Stimulated activated CD4-positive, alpha-beta T cell treated with anti-CD3 and anti-CD28 coated beads, Interleukin-2, amount 100 ng/mL, for 24 hours (primary cell): ENCODE measurements at places on chromosomes 5 and 9.

- DNase-seq, result no peak
Observed at GRCh38 chr9:91296354-91296753, 65.4 kb downstream of the AUH start.

DNA sequence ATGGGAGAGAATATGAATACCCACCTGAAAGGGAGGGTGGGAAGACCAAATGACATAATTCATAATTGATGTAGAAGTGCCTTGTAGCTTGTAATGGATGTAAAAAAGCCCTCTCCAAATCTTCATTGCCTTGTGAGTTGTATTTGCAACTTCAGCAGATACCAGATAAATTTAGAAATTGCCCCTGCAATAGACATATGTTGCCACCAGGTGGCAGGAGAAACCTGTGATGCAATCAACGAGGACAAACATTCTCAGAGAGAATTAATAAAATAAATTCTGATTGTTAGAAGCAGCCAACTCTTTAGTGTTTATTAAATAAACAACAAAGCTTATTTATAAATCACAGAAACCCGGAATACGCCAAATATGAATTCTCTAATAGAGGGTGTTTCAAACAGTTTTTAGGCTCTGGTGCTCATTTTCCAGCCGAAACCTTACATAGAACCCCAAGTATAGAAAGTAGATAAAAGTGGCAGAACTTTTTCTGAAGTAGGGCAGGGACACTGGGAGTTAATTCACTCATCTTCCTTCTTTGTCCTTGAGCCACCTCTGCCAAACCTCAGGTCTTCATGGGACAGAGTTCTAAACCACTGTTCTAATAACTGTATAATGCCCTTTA, 147.8 kb downstream of the TMEM38B start:
- DNase-seq, result peak; percentile 23

GRCh38 chr9:135533674-135534073, 12.3 kb upstream of the OBP2A start:
- no peak for DNase-seq

- no peak for DNase-seq
Observed at GRCh38 chr9:73210886-73211666, 59.4 kb downstream of the ANXA1 start.

GRCh38 chr5:100826133-100826532, 76.9 kb downstream of the ST8SIA4 start:
- DNase-seq, result no peak

DNA sequence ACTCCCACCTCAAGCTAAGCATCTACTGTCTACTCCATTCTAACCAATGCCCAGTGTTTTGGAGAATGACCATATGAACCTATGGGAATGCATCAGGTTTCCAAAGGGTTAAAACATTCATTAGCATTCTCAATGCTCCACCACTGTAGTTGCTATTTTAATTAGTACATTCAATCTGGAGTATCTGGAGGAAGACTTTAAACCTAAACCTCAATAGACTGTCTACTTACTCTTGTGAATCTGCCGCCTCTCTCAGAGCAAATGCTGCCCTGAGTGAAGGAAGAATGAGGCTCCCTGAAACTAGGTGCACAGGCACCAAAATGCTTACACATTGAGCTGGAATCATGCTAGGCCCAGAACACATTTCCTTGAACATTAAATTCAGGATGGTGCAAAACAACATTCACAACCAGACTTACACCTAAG, 2.0 kb downstream of the ENC1 start:
- no peak for DNase-seq

DNA sequence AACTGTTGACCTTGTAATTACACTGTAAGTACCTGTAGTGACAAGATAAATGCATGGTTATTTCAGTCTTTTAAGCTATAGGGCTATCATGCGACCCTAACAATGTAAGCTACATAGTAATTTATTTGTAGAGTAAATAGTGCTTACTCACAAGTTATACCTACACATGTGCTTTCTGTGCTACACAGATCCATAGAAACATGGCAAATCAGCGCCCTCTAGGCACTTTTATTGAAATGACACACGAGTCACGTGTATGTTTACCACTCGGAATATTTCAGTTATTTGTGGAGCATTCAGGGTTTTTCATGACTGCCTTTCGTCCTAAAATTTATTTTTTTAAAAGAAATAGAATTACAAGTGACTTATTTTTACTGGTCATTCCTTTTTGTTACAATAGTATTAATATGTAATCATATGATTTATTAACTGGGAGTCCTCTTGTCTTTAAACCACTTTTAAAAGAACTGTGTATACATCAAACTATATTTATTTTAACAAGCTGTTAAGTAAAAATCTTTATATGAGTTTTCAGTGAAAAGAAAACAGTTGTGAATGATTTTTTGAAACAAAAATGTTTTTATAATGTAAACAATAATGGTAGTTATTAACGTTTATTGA, 1242.3 kb upstream of the WWC1 start:
- DNase-seq, result no peak

- DNase-seq, result no peak
Observed at GRCh38 chr5:34682926-34683623, 26.9 kb downstream of the RAI14 start.

DNA sequence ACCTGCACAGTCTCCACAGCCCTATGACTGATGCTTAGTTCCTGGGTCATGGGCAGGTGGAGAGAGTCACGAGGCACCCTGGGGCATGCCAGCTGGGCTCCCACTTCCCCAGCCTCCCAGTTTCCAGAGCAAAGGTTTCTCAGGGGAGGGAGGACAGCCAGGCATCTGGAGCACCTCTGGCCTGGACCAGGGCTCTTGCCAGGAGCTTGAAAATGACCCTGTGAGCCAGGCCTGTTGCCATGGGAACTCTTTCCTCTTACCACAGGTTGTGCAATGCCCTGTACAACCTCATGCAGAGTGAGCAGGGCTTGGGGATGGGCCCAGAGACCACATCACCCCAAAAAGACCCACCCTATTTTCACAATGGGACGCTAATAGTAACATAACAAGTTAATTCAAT, 113.1 kb downstream of the PSD2 start:
- DNase-seq, result no peak

DNA sequence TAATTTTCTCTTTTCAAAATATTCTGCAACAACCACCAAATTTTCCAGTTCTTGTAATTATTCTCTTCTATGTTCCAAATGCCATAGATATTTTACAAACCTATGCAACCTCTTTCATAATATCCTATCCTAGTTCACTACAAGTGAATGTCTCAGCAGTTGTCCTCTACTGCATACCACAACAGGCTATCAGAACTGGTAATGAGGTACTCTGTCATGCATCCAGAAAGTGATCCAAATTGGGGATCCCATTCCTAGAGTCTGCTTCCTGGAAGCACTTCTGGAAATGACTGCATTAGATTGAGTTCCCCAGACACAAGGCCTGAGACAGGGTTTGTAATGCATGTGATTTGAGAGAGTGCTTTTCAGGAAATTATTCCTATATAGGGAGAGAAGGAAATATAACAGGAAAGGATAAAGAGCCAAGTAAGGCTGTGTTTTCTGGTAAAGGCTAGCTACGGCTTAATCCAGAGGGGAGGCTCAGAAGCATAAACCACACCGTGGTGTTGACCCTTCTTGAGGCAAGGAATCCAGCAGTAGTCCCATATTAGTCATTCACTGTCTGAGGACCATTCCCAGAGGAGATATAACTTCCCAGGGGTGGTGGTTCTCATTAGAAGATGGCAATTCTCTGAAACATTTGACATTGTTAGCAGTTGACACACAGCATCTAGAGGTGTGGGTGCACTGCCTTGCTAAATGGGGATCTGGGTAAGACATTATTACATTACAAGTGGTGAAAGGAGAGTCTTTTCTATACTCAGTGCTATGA, 80.3 kb upstream of the FST start:
- no peak for DNase-seq

GRCh38 chr9:124766326-124766725, 4.8 kb downstream of the NR6A1 start:
- no peak for DNase-seq

- DNase-seq, result no peak
Observed at GRCh38 chr5:168064457-168064856, 227.0 kb upstream of the WWC1 start.

DNA sequence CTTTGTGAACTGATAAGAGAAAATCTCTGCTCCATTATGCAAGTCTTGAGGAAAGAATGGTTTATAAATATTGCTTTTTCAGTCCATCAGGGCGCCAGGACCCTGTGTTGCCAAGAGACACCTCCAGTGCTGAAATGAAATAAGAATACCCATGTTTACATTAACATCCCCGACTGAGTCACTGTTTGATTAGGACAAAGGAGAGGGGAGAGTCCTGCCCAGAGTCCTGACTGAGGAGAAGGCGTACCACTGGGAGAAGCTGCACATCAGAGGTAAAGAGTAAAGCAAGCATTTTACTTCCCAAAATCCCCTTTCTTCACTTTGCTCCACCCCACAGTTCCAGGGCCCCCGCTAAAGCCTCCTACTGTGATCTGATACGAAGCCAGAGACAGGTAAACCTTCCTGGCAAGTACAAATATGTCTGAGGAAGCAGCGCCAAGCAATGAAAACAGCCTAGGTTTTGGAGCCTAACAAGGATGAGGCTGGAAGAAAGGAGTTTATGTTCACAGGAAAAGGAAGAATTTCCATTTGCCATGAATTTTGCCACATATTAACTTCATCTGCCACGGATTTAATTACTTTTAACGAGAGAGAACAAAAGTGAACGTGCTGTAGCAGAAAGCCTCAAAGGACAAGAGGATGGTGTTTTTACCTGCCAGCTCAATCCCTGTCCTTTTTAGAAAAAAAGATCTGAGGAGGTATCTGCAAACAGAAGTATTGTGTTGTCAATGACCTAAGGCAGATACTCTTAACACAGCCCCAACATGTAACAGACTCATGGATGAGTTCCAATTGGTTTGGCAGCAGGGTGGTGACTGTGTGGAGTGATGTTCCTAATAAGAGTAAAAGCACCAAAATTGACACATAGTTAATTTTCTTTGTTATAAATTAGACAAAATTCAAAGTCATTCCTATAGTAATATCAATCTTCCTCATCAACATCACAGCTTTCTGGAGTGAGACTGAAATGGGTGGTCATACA, 209.4 kb upstream of the TLE4 start:
- DNase-seq, result no peak

- no peak for DNase-seq
Observed at GRCh38 chr9:127866535-127866934, 10.9 kb downstream of the AK1 start.

- no peak for DNase-seq
Observed at GRCh38 chr9:113536483-113537228, 73.1 kb downstream of the RGS3 start.

GRCh38 chr5:99169309-99169708, 240.5 kb upstream of the CHD1 start:
- no peak for DNase-seq

GRCh38 chr9:101126556-101126955, 98.0 kb downstream of the PLPPR1 start:
- no peak for DNase-seq

GRCh38 chr5:72106817-72107130, 501 bp upstream of the MAP1B start:
- DNase-seq, result no peak

DNA sequence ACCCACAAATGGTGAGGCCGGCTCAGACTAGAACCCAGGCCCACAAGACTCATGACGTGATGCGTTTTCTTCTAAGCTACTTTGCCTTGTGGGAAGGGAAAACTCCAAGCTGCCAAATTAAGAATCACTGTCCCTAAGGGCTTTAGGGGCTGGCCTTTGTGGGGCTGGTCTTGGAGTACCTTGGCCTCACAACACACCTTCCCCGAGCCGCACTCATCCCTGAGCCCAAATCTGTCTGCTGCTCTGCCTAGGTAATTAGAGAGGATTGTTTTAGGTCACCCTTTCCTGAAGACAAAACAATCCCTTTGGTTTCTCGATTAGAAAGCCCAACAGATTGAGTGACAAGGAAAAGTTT, 137.3 kb downstream of the SEMA6A start:
- DNase-seq, result no peak

DNA sequence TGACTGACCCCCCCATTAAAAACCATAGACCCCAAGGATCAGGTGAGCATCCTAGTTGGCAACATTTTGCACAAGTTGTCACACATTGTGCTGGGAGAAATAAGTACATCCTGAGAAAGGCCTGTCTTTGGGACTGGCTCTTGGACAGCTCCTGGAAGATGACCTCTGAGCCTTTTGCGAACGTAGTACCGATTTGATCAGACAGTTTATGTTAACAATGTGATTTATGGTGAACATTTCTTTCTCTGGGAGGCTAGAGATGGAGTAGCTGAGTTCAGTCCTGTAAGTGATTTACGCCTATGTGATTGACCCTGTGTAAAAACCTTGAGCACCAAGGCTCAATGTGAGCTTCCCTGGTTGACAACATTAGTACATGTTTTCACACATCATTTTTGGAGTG, 41.7 kb downstream of the LOX start:
- DNase-seq, result no peak

- no peak for DNase-seq
Observed at GRCh38 chr5:168227973-168228615, 63.4 kb upstream of the WWC1 start.

DNA sequence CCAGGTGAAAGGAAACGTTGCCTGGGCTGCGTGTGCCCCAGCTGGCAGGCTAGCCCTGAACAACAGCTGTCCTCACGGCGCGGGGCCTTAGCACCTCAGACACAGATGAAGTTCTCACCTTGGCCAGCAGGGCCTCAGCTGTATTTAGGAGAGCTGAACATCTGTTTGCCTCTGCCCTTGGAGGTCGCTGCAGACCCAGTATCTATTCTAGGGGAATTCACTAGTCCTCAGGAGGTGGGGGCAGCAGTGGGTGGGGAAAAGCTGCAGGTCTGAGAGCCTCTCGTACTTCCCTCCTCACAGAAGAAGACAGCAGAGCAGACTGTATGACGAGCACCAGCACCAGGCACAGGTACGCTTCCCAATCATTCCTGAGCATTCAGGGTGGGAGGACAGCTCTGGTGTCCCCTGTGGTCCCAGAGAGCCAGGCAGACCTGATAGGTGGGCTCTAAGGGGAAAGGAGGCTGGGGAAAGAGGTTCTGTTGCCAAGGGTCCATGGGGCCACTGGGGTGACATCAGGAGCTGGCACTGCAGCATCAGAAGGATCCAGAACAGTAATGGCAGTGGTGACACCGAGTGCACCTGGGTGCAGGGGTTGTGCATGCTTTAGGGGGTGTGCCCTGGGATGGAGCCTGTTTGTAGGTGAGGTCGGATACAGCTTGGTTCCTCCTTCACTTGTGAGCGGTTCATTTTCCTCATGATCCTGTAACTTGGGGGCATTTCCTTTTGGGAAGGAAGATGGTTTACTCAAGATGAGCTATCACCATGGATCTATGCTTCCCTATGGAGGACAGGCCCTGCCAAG, 13.8 kb downstream of the CD74 start:
- DNase-seq, result no peak
